GM23248 (cell line): ENCODE measurements at places on chromosomes 16 and 17.

GRCh38 chr16:7086822-7087616 is 245.6 kb upstream of the RBFOX1 start:
- DNase-seq, result no peak

GRCh38 chr16:13067648-13068047 is 166.2 kb downstream of the SHISA9 start:
- no peak for DNase-seq

DNA sequence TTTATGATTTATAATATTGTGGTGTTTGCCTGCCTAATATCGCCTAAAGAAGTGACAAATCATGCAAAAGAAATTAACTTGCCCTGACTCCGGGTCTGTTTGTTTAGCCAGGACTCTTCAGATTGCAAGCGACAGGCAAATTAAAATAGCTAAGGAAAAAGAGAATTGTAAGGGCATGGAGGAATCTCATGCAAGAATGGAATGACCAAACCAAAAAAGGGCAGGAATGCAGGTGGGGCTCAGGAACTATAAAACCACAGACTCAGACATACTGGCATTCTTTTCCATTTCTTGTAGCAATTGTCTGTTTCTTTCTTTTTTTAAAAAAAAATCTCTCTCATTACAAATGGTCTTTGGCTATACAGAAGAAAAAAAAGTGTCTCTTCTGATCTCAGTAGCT is 188.1 kb upstream of the XYLT1 start:
- no peak for DNase-seq

GRCh38 chr16:58435779-58436178 is 43.5 kb downstream of the GINS3 start:
- no peak for DNase-seq

- no peak for DNase-seq
Measured at GRCh38 chr16:26396511-26397235, 670.1 kb upstream of the C16orf82 start.

- DNase-seq, result no peak
Measured at GRCh38 chr16:51592001-51592501, 441.0 kb upstream of the SALL1 start.

DNA sequence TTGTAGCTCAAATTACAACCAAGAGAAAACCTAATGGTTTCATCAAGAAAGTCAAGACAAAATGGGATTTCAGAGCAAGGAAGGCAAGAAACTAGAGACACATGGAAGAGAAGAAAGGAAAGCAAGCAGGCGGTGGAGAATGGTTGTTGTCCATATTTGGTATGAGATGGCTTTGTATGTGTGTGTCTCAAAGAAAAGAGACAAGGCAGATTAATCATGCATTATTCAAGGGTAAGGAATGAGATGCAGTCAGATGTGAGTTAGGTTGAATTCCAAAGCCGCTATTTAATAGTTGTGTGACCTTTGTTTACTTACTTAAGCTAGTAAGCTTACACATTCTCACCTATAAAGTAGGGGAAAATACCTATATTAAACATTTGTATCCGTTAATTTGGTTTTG is 1029.6 kb downstream of the CDH11 start:
- peak; percentile 80 for DNase-seq

GRCh38 chr17:29066047-29066446 is 23.1 kb downstream of the PIPOX start:
- no peak for DNase-seq

DNA sequence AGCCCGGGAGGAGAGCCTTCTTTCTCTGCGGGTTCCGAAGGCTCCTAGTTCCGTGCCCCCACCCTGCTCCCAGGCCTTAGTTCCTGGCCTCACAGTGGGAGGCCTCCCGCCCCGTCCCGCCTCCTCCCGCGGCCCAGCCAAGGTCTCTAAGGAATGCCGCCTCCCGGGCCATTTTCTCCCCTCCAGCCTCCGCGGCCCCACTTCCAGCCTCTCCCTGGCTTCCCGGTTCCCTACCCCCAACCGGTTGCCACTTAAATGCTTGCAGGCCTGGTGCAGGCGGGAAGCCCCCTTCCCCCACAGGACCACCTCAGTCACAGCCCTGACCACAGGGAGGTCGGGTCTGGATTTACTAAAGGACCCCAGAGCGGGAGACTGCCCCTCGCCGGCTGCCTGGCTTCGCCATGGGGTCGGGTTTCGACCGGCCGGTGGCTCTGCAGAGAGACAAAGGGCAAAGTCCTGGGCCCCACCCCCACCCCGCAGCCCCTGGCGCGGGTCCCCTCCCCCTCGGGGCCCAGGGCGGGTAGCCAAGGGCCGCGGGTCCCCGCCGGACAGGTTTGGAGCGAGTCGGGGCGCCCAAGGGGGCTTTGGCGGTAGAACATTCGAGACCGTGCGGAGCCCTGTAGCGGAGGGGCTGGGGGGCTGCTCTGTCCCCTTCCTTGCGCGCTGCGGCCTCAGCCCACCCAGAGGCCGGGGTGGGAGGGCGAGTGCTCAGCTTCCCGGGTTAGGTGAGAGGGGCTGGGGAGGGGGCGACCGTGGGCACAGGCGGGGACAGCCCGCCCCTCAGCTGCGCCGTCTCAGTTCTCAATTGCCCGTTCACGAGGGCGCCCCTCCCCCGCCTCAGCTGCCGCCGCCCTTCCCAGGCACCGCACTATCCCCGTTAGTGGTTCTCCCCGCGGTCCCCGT is 16.4 kb downstream of the IGF2BP1 start:
- DNase-seq, result peak; percentile 58

DNA sequence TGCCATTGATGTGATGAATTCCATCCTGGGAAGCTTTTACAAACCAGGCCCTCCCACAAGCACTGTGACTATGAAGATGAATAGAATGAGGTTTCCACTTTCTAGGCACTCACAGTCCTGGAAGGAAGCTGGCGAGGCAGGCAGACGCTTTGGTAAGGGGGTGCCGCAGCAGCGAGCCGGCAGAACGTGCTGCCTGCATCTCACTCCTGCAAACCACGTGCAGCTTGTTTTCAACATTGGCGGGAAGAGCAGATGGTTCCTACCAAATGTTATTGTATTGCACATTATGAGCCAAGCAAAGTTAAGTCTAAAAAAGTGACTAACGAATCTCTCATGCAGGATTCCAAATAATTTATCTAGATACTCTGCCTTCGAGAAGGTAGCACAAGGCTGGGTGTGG is 3.7 kb upstream of the DNAI2 start:
- no peak for DNase-seq

GRCh38 chr16:15502041-15502725 is 67.8 kb downstream of the BMERB1 start:
- peak; percentile 95 for DNase-seq

GRCh38 chr16:81737885-81738536 is 41.1 kb upstream of the PLCG2 start:
- peak; percentile 78 for DNase-seq

DNA sequence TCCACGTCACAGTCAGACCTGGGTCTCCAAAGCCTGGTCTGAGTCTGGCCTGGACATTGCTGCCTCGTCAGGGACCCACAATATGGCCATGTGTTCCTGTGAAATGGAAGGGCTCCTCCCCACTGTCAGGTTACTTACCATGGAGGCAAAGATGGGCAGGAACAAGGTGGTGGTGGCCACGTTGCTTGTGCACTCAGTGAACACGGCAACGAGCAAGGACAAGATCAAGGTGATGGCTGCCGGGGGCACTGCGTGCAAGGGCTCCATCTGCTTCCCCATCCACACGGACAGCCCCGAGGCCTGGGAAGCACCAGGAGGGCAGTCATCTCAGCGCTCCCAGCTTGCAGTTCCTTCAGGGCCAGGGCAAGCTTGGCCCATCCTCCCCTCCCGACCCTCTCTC is 22.5 kb downstream of the SLC13A5 start:
- DNase-seq, result no peak

DNA sequence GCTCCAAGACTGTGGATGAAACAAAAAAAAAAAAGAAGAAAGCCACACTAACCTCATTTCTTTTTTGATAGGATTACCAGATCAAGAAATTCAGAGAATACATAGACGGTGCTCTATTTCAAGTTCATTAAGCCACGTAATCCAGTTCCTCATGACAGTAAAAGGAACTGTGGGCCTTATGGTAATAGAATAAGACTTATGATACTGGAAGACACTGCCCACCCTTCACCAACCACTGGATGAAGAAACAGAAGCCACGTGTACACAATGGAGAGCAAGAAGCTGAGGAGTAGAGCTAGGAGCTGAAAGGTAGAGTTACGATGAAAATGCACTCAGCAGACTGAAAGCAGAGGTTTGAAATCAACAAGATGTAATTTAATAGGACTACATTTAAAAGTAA is 11.2 kb downstream of the NCBP3 start:
- DNase-seq, result no peak

- DNase-seq, result peak; percentile 87
Measured at GRCh38 chr16:82626791-82627261, at the start of gene CDH13. Gene CDH13 (plus strand): TSS chr16:82626969.

GRCh38 chr16:65118871-65119270 is 3.0 kb downstream of the CDH11 start:
- peak; percentile 27 for DNase-seq

DNA sequence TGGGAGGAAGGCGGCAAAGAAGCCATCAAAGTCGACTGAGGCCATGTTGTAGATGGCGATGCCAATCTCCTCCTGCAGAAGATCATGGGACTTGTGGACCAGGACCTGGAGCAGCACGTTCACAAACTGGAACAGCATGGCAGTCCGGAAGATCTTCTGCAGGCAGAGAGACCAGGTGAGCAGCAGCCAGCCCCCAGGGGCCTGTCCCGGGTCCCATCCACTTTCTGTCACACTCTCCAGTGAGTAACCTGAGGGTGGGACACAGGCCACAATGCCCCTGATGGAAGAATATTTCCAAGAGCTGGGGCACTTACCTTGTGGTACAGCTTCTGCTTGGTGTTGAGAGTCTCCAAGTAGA is 38.0 kb upstream of the GSG1L start:
- DNase-seq, result no peak

GRCh38 chr17:44934745-44935105 is 12.8 kb downstream of the KIF18B start:
- DNase-seq, result no peak

DNA sequence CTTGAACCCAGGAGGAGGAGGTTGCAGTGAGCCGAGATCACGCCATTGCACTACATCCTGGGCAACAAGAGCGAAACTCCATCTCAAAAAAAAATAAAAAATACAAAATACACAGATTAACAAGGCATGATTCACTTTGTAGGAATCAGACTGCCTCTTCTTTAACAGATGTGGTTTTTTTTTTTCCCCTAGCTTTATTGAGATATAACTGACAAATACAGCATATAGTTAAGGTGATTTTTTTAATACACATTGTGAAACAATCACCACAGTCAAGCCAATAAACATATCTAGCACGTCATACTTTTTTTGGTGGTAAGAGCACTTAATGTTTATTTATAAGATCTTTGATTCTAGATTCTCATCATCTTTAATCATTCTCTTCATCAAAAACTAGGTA is 87.8 kb downstream of the SPAG9 start:
- DNase-seq, result peak; percentile 43

- DNase-seq, result no peak
Measured at GRCh38 chr17:66996926-66997325, 32.4 kb downstream of the CACNG4 start.

DNA sequence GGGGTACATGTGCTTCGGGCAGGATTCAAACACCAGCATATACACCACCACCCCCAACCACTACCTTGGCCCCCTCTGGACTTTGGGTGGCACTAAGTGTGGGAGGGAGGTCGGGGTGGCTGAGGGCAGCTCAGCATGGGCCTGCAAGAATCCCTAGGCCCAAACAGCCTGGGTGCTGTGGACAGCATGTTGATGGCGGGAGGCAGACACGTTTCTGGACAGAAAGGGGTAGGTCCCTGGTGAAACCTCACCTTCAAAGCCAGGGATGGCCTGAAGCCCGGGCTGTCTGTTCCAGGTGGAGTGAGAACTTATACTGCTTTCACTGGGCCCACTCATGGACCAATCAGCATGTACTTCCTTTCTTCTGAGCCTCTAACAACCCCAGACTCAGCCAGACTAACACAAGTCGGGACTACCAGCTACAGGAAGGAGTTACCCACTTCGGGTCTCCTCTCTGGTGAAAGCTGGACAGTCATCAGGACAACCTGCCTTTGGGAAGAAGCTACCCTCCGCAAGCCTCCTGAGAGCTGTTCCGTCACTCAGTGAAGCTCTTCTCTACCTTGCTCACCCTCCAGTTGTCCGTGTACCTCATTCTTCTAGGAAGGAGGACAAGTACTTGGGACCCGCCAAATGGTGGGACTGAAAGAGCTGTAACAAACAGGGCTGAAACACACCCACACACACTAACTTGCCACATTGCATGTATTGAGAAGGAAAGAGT is 203.0 kb downstream of the CPPED1 start:
- DNase-seq, result no peak

GRCh38 chr16:3681206-3681605 is 26.7 kb downstream of the DNASE1 start:
- peak; percentile 12 for DNase-seq

- DNase-seq, result no peak
Measured at GRCh38 chr16:51035711-51036110, 115.4 kb downstream of the SALL1 start.

DNA sequence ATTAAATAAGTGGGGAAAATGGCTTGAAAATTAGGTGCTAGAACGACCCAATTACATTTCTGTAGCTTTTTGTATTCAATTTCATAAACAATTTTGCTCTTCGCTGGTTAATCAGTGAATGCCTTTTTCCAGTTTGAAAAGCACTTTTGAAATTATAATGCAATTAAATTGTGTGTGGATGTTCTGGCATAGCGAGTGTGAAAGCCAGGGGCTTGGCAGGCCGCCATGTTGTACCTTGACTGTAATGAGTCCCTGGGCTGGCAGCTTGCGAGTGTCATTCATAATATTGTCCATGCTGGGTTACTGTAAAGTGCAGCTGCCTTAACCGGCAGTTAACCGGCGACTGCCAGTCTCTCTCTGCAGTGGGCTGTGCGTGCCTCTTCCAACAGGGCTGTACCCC is 177.8 kb downstream of the CCDC182 start:
- no peak for DNase-seq
